ENCODE measurements at places on chromosomes 2 and 18.

DNA sequence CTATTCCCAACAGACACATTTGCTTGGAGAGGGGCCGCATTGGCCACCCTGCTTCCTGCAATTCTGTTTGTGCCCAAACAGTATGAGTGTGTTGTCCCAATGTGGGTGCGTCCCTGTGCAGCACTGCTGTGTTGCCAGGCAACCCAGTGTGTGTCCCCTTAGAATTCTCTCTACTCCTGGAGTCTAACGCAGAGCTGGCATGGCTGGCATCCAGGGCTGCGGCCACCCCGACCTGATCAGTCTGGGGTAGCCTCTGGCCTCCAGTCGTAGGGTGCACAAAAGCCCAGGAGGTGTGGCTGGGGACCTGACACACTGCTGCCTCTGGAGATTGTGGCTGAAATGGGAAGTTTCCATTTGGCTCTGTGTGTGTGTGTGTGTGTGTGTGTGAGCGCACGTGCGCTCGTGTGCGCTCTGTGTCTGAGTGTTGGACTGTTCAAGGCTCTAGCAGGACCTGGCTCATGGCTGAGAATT, 48.0 kb downstream of the TEX44 start:
- no peak for DNase-seq

- no peak for DNase-seq
Observed at GRCh38 chr18:25299426-25300300, 52.3 kb downstream of the ZNF521 start.

DNA sequence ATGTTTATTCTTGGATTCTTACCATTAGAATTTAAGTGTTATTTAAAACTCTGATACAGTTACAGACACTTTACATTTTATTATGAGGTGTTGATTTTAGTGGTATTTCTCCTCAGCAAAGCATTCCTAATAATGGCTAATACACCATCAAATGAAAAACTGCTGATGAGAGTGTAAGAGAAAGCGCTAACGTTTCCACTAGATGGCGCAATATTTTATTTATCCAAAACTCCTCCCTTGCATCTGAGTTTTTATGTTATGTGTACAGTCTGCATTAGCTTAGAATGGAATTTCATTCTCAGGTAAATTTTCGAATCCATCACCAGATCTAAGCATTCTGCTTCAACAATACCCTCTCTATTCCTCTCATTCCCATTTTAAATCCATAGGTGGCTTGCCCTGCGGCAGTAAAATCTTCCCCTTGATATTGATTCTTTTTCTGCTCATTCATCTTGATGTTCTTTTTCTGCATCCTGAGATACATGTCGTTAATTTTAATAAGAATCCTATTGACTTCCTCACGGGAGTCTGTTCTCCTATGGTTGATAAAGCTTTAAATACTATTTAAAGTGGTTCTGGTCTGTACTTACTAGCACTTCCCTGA, 53.9 kb downstream of the PRKRA start:
- DNase-seq, result peak; percentile 62

- DNase-seq, result no peak
Observed at GRCh38 chr2:42463570-42463969, 30.2 kb downstream of the KCNG3 start.

DNA sequence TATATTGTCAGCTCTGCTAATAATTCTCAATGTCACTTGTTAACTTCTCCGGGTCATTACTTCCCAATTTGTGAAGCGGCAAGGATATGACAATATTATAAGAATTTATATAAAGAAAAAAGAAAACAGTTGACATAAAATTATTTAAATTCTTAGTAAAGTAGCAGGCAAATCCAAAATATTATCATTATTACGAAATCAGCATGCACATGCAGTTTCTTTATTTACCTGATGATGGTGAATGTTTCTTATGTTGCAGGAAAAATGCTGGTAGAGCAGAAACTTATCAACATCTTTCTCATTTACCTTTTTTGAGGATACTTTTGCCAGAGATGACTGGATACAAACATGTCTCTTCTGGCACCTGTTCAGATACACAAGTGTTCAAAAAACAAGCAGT, 38.1 kb downstream of the SRBD1 start:
- DNase-seq, result no peak

- no peak for DNase-seq
Observed at GRCh38 chr2:125581557-125581956, 1074.4 kb upstream of the GYPC start.

- peak; percentile 43 for DNase-seq
Observed at GRCh38 chr2:43950383-43951008, 45.3 kb downstream of the LRPPRC start.

- peak; percentile 63 for DNase-seq
Observed at GRCh38 chr2:171995586-171995985, 4.2 kb upstream of the METAP1D start.

DNA sequence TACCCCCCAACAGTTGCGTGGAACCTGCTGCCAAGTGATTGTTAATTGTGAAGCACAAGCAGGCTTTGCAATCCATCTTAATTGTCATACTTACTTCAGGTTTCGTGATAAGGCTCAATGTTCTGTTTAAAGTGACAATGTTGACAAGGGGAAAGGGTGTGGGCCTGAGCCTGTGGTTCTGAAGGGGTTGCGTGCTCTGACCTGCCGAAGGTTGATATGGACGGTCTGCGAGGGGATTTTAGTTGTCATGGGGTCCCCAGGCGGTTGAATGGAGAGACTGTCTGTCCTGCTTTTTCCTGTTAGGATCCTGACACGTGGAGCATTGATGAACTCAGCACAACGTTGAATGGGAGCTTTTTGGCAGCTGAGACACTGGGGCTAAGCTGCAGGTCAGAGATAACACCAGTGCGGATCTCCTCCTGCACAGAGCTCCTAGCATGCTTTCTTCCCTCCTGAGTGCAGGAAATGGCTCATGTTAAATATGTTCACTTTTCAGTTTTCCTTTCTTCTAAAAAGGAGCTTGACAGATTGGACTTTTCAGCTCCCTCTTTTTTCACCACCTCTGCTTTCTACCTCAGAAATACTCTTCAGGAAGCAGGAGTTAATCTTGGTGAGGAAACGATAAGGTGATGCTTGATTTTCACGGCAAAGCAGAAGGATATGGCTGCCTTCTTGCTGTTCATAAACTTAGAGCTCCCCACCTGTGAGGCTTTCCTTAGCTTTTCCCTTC, 62.9 kb upstream of the ZEB2 start:
- DNase-seq, result no peak

DNA sequence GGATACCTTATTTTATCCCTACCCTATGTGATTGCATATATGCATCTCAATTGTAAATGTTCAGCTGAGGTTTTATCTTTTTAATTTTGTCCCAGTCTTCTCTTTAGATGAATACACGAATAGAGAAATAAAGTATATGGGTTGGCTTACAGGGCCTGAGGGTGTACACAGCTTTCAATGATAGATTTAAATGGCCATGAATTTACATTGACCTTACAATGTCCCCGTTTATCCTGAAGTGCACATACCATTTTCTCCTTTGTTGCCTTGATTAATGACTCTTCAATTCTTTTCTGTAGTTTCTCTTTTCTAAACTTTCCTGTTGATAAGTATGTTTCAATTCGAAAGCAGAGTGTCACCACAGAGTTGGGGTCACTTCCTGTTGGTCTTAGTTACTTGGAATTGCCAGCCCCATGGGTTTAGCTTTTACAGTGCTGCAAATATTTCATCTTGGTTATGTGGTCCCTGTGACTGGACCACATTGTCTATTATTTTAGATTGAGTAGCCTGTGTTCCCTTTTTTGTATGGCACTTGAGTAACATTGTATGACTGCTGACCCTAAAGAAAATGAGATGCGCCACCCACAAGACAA, 1616.3 kb upstream of the ACVR2A start:
- no peak for DNase-seq

DNA sequence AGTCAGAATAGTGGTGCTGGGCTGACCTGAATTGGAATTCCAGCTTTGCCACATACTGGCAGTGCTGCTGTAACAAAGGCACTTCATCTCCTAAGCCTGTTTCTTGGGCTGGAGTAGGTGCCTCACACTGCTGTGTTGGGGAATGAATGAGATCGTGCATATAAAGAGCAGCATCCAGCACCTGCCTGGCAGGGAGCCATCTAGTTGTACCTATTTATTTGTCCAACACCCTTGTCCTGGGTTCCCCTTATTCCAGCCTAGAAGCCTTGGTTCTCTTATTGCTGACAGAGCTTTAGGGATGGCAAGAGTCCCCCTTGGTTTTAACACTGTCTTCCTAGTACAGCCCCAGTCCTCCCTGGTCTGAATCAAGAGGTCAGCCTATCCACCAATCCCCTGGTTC, 275.3 kb upstream of the RAB12 start:
- DNase-seq, result no peak

DNA sequence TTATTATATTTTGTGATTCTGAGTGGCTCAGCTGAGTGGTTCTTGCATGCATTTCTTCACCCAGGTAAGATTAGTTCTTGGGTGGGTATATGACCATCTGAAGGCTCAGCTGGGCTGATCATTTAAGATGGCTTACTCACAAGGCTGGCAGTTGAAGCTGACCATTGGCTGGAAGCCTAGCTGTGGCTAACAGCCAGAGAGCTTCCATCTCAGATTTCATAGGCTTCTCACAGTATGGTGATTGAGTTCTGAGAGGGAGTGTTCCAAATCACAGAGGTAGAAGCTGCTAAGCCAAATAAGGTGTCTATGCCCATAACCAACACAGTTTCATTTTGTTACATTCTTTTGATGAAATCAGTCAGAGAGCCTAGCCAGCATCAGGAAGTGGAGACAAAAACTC, 117.4 kb upstream of the RPRM start:
- no peak for DNase-seq

GRCh38 chr18:58991167-58991798, 126.6 kb downstream of the ZNF532 start:
- no peak for DNase-seq

DNA sequence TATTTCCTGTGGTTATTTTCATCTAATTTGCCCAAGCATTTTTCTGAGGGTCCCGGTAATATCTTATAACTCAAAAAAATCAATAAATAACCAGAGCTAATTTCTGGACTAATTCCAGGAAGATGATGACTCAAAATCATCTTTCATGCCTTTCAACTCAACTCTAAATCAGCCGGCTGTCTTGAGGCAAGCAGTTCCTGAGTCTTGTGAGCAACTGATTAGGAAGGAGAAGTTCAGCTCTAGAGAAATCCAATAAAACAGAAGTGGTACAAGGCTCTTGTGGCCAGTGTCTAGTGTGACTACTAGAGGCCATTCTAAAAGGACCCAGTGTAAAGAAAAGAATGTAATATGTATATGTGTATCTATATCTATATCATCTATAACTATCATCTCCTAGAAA, 890.4 kb downstream of the TRIB2 start:
- DNase-seq, result no peak

DNA sequence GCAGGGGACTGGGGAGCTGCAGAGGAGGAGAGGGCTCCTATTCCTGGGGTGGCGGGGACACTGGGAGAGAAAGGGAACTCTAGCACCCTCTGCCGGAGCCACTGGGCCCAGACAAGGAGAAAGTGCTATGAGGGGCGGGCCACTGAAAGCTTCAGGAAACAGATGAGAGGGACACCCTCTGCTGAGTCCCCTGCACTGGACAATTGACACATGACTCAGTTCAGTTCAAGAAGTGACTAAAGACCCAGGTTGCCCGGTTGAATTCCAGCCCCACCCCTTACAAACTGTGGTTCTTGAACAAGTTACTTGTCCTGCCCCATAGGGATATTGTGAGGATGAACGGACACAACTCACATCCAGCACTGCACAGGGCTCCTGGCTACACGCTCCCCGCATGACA, 5.0 kb downstream of the RUFY4 start:
- DNase-seq, result no peak

DNA sequence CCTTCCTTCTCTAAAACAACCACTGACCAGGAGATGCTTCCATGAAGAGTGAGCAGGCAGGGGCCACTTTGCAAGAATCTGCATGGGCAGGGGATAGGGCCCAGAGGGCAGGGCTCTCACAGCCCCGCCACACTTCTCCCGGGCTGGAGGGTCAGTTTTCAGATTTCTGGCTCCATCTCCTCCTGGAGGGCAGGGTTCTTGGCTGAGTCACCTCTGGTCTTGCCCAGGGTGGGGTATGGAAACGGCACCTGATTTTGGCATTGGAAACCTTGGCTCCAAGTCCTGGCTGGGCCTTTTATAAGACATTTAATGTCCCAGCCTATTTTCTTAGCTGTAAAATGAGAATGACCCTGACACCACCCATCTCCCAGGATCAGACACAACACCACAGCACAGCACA, 27.6 kb upstream of the ASPRV1 start:
- no peak for DNase-seq

DNA sequence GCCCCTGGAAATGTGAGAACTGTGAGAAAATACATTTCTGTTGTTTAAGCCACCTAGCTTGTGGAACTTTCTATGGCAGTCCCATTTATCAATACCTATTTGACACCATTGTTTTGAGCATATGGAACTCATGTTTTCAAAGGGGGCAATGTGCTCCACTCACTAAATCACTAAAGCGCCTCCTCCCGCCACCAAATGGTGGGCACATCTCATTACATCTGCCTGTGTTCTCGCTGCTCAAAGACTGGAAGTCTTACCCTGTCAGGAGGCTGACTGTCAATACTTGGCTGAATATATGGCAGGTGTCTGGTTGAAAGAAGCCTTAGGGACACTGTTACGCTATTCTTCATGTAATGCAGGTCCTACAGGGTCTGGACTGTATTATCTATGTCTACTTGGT, 767.7 kb downstream of the TSN start:
- DNase-seq, result no peak

- no peak for DNase-seq
Observed at GRCh38 chr2:100137318-100137717, 5.1 kb downstream of the AFF3 start.

- no peak for DNase-seq
Observed at GRCh38 chr18:79365701-79366100, 30.0 kb upstream of the NFATC1 start.

DNA sequence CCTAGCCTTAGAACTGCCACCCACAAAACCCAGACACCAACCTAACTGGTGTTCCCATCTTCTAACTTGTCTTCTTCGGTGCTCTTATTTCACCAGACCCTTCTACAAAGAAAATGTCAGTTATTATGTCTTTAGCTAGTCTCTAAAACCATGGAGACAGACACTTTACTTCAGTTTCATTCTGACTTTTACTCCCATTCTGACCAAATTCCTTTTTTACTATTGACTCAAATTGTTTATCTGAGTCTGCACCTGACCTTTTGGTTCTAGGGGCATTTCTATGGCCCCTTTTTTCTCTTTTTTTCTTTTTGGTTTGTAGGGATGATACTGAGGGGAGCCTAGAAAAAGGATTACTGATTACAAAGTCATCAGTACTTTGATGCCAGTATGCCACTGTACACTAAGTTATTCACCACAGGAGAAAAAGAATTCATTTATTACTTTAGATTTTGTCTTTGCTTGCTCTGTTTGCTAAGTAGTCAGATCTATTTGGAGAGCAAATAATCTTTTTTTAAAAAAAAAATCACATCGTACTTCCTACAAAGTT, 6.8 kb upstream of the SLC1A4 start:
- DNase-seq, result no peak

- DNase-seq, result no peak
Observed at GRCh38 chr18:75047240-75047961, 161.5 kb downstream of the PTGR3 start.

DNA sequence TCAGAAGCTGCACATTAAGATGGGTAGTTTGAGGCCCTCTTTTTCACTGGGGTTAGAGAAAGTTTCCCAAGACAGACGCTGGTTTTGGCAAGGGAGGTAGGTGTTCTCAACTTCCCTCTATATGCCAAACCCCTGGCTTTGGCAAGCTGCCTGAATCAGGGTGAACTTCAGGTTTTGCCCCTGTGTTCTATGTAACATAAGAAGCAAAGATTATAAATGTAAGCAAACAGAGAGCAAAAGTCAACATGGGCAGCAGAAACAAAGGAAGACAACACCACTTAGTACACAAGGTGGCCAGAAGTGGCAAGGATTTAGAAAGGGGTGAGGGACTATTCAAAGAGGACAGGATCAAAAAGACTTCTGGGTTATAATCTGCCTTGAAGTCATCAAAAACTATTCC, 70.5 kb upstream of the TFCP2L1 start:
- no peak for DNase-seq
